ENCODE measurements at places on chromosomes 4 and X.
A peak's percentile ranks its signal among the peaks of the same experiment; 100 is the strongest.

- DNase-seq, result peak; percentile 54
Measured at GRCh38 chr4:94976371-94977011, 218.7 kb downstream of the BMPR1B start.

DNA sequence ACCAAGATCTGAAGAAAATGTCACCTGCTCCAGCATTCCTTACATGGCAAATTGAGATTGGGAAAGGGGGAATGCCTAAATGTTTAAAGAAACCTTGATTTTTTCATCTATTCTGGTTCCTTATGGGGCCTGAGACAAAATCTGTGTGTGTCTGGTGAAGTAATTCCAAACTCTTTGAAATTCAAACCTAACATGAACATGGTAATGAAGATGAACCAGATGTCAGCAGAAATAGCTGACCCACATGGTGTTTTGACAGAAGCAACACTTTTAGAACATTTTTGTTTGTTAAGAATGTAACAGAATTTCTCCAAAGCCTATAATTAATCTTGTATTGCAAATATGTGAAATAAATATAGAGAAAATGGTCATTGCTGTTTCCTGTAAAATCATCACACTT lies 133.0 kb downstream of the PARM1 start:
- DNase-seq, result no peak

- no peak for DNase-seq
Measured at GRCh38 chr4:2686379-2687265, 69.5 kb downstream of the TNIP2 start.

- no peak for DNase-seq
Measured at GRCh38 chr4:73527196-73527595, 45.7 kb downstream of the AFM start.

DNA sequence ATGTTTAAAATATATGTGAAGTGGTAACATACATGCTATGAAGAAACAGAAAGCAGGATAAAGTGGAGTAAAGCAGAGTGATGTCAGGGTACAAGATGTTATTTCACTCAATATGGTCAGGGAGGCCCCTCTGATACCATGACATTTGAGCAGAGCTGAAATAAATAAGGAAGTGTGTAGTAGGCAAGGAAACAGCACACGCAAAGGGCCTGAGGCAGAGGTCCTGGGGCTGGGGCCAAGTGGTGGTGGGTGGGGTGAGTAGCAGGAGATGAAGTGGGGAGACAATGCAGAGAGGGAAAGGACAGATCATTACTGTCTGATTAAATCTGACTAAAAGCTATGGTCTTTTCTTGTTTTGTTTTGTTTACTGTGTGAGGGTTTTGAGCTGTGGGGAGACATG lies 61.1 kb downstream of the FAM13A start:
- no peak for DNase-seq

DNA sequence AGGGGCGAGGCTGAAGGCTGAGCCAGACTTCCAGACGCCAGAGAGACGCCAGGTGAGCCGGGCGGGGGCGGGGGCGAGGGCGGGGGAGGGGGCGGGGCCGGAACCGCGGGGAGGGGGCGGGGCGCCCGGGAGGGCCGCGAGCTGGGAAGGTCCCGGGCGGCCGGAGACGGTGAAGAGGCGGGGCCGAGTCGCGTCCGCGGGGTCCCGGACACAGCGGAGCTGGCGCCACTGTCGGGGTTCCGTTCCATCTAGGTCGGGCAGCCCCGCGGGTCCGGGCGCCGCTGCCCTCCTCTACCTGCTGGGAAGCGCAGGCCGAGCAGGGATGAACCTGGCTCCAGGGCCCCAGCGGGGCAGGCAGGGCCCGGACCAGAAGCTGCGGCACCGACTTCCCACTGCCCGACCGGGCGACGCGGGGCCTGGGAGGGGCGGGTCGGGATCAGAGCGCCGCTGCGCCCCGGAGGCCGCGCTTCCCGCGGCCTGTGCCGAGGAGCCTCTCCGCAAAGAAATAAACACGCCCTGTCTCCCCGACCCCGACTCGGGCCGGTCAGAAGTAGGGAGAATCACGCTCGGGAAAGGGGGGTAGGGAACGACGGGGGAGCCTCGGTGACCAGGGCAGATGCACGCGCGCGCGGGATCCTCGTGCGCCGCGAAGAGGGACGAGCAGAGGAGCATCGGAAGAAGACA lies 10.6 kb downstream of the HMX1 start:
- DNase-seq, result no peak

DNA sequence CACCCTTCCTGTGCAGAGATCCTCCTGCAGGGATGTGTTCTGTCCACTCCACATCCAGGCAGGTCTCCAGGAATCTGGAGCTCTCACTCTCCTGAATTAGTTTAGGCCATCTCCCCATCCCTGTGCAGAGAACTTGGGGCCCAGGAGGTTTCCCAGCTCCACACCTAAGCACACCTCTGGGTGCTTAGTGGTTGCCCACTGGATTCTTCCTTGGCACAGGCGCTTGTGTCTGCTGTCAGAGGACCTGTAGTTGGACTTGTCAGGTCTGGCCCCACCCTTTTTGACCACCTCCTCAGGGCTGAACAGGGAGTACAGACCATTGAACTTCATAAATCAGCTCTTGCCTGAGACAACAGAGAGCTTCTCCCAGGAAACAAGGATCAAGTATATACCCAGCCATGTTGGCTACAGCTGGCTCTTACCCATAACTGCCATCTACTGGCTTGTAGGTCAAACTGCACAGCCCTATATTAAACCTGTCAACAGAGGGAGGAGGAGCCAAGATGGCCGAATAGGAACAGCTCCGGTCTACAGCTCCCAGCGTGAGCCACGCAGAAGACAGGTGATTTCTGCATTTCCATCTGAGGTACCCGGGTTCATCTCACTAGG lies 275.5 kb downstream of the PPARGC1A start:
- DNase-seq, result no peak

DNA sequence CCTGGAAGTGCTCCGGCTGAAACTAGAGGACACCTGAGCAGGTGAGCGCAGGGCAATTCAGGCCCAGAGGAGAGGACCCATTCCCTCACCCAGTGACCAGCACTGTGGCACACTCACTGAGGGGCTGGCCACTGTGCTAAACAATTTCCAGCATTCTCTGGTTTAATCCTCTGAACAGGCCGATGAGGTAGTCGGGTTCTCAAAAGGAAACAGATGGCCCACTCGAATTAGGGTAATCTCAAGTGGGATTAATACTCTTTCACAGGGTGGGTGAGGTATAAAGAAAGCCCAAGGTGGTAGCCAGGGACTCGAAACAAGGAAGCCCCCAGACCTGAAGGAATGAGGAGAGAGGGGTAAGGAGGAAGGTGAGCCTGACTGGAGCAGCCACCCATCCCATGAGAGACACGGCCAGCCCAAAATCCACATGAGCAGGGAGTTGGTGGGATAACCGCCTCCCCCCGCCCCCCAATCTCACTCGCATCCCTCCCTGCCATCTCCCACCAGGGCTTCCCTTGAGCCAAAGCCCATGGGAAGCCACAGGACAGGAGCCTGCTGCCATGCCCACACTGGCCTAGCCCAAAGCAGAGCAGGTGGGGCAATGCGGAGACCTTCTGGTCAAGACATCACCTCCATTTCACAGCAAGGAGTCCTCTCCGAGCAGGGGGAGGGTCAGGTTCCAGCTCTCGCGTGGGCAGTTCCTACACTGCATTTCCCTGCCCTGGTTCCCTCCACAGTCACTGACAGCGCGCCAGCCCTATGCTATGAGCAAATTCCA lies 55.0 kb downstream of the SH3KBP1 start:
- no peak for DNase-seq

- peak; percentile 65 for DNase-seq
Measured at GRCh38 chr4:124903995-124904722, 191.6 kb upstream of the ANKRD50 start.

All from fibroblast of gingiva (primary cell).